ENCODE measurements at places on chromosomes 2 and 18.
A peak's percentile ranks its signal among the peaks of the same experiment; 100 is the strongest.

DNA sequence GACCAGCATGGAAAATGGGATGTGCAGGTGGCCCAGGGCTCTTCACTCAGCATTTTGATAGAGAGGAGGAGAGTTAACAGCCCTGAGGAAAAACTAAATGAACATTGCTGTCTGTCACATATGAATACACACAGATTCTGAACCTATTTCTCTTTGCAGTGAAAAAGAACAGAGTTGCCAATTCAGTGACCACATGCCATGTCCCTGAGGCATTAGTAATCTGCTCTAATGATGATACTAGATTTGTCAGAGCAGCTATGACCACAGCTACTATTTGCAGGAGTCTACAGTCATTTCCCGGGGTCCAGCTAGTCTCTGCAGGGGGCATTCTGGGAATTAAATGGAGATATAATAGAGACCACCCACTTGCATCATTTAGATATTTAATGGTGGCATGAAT is 267.6 kb downstream of the TMX3 start:
- DNase-seq: no peak

GRCh38 chr2:208040199-208041171 is 15.2 kb upstream of the PLEKHM3 start:
- peak; percentile 62 for DNase-seq

- no peak for DNase-seq
Observed at GRCh38 chr18:66599190-66599589, 4.7 kb downstream of the CDH19 start.

DNA sequence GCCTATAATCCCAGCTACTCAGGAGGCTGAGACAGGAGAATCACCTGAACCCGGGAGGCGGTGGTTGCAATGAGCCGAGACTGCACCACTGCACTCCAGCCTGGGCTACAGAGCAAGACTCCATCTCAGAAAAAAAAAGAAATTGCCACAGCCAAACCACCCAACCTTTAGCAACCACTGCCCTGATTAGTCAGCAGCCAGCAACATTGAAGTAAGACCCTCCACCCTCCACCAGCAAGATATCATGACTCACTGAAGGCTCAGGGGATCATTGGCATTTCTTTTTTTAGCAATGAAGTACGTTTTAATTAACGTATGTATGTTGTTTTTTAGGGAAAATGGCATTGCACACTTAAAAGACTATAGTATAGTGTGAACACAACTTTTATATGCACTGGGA is 349.1 kb upstream of the ACVR2A start:
- no peak for DNase-seq

Data from memory B cell (primary cell).